Substantia nigra (tissue), 51 donors: ENCODE measurements at places on chromosomes 16 and 17.

DNA sequence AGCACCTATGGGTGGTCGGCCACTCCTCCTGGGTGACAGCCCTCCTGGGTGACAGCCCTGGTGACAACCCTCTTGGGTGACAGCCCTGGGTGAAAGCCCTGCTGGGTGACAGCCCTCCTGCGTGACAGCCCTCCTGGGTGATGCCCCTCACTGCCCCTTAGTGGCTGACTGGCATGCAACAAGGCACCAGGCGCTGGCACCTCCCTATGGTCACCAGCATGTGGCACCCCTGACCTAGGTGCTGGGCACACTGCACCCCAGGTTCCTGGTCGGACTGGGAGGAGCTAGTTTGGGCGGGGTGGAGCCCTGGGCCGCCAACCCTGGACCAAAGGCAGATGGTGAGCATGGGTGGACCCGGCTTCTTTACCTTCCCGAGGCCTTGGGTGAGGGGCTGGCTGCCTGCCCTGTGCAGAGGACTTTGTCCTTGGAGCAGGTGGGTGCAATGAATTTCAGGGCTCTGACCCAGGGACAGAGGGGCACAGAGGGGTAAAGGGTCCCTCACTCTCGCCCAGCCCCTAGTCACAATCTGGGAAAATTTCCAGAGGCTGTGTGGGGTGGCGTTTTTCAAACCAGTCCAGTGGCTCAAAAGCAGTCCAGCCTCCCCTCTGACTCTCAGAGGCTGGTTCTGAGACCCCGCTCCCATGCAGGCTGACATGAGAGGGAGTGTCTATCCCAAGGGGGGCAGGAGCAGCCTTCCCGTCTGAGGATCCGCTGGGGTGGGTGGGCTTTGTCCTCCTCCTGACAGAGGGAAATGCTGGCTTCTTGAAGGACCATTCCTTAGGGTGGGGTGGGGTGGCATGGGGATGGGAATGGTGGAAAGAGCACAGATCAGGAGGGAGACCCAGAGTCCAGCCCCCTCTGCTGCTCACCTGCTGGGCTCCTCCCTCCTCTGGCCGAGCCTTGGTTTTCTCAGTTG lies 25.9 kb upstream of the TNFRSF13B start:
- no peak for DNase-seq

DNA sequence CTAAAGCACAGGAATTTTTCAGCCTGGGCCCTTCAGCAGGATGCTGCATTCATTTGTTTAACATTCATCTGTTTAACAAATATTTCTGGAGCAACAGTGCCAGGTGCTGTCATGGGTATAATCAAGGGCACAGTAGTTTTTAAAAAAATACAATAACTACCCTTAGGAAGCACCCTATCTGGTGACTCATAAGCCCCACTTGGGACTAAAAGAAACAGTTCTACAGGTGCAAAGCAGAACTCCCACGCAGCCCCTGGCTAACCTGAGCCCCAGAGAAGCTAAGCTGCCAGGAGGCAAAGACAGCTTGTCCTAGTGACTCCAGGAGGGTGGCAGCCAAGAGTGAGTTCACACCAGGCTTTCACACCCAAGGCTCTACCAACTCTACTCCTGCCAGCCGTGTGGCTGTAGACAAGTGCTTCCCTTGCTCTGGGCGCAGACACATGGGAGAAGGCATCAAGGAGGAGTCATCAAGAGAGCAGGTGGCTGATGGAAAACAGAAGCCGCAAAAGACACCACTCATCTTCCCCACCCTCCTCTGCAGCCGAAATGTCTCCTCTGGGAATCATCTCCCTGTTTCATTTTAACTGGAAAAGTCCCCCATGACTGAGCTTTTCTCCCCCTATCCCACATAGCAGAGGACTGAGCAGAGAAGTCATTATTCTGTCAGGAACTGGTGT lies 14.4 kb downstream of the CUEDC1 start:
- no peak for DNase-seq

- DNase-seq: no peak
Measured at GRCh38 chr17:61394630-61395408, 4.8 kb upstream of the TBX2 start.

- no peak for DNase-seq
Measured at GRCh38 chr16:8323153-8323552, 267.2 kb downstream of the TMEM114 start.

DNA sequence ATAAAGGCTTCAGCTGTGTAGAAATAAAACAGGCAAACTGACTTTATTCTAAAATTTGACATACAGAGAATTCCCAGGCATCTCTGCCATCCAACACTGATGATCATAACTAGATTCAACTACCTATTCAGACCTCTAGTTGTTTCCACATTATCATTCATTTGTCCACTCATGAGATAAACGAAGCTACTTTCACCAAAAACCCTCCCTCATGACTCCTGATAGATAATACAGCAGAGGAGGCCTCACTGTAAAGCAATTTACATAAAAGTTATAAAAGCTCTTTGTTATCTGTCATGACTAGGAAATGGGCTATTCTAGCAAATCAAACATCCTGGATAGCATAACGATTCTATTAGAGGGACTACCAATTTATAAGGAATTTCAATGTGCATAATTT lies 19.6 kb upstream of the RFFL start:
- DNase-seq: no peak

DNA sequence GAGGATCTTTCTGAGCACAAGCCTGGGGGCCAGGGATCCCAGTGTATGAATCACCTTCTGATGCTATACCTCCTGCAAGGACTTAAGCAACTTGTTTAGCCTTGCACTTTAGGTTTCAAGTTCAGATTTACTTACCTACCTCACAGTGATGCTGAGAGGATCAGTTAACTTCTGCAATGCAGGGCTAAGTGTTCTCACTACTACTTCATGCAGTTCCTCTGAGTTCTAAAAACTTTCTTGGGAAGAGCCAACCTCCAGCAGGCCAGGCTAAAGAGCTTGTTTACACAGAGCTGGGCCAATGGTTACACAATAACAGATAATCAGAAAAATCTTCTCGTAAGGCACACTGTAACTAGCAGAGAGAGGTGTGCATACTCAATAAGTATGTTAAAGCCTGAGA lies 13.0 kb downstream of the VEZF1 start:
- DNase-seq: no peak

DNA sequence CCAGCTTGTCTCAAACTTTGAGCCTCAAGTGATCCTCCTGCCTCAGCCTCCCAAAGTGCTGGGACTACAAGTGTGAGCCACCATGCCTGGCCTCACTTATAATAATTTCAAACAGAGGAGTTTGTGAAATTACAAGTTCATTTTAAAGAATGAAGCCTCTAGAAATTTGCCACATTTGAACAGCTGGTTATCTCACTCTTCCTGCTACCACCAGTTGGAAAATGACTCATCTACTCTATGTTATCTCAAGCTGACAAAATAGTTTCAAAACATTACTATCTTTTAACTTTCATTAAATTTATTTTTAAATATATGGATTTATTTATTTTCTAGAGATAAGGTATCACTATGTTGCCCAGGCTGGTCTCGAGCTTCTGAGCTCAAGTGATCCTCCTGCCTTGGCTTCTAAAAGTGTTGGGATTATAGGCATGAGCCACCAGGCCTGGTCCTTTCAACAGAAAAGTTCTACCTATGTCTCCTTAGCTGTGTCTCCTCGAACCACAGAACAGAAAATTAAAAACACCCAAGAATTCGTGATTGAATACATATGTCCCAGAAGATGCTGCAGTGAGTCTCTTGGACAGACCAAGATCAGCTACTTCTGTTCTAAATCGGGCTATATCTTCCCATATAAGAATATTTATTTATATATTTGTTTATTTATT lies 47.6 kb downstream of the MYH13 start:
- DNase-seq: no peak

- DNase-seq: no peak
Measured at GRCh38 chr17:79835953-79836509, 3.2 kb downstream of the CBX4 start.

DNA sequence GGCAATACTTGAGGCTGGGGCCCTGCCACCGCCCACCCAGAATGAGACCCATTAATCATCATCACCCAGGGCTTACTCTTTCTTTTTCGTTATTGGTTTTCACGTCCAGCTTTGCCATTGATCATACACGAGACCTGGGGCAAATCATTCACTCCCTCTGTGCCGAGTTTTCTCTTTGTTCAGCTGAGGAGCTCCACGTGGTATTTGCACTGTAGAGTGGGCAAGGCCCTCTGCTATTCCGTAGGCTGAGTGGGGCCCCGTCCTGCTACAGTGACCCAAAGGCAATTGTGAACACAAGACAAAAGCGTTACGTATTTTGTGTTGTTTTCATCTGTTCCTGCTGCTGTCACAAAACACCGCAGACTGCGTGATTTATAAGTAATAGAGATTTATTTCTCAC lies 23.6 kb upstream of the CBX2 start:
- DNase-seq: no peak

- DNase-seq: no peak
Measured at GRCh38 chr17:49696233-49696761, 11.5 kb downstream of the SLC35B1 start.

DNA sequence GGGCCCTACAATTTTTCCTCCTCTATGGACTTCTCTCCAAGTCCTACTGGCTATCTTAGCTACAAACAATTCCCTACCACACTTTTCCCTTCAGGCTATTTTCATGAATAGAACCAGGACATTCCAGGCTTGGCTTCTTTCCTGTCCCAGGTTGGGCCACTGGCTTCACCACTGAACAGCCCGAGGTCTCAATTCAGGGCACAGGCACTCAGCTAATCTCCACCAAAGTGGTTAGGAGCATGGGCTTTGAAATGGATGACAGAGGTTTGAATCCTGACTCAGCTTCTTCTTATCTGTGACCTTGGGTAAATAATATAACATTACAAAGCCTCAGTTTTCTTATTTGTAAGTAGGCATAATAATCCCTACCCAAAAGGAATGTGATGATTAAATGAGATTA lies 50.9 kb upstream of the ZNF629 start:
- no peak for DNase-seq

- no peak for DNase-seq
Measured at GRCh38 chr16:47731252-47731651, 270.1 kb downstream of the PHKB start.

GRCh38 chr17:79607940-79608623 lies 2.8 kb downstream of the RBFOX3 start:
- no peak for DNase-seq

DNA sequence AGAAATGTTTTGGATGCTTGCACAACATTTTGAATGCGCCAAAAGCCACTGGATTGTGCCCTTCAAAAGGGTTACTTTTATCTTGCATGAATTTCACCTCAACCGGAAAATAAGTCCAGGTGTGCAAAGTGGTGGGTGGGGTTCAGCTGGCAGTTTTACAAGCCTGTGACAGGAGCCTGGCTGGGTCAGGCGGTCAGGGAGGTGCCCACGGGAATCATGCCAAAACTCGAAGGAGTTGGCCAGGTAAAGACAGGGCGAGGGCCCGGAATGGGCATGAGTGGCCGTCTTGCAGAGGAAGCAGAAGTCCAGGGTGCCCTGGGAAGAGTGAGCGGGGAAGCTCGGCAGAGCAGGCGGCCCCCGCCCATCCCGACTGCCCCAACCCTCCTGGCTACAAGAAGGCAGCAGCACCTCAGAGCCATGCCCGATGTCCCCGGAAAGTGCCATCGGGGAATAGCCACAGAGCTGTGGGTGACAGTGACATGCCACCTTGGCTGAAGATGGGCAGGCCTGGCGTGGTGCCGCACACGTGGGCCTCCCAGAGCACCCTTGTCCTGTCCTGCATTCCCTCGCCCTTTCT lies 19.1 kb upstream of the CACNG1 start:
- DNase-seq: no peak

- DNase-seq: peak; percentile 74
Measured at GRCh38 chr17:45293413-45294211, 23.2 kb downstream of the MAP3K14 start.
